GM23248 (cell line): ENCODE measurements at places on chromosomes 3 and 15. TPM values are rescaled to one million over a fixed set of nuclear protein-coding genes. Genes with fewer than 3 reads are reported as not detected.
A peak's percentile ranks its signal among the peaks of the same experiment; 100 is the strongest.

DNA sequence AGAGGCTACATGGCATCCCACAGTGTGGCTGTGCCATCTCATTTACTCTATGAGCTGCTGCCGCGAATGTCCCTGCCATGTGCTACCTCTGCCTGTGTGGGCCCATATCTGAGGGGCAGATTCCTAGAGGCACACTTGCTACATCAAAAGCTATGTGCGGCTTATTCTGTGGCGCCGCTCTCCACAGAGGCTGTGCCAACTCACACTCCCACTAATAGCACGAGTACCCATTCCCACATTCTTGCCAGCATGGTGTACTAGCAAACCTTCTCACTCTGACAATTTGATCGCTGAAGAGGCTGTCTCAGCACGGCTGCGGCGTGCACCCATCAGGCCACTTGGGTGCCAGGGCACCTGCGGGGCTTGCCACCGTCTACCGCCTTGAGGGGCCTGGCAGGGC is 31.2 kb upstream of the MUSTN1 start:
- H3K27ac ChIP-seq: no peak overlapping the region
- H3K4me3 ChIP-seq: no peak overlapping the region
- no peak for DNase-seq

GRCh38 chr3:22887664-22888291 is 315.3 kb upstream of the UBE2E2 start:
- peak; percentile 61 for DNase-seq
- H3K27ac ChIP-seq: no peak overlapping the region
- H3K36me3 ChIP-seq: no peaks in the 10 kb centered on the region
- H3K4me3 ChIP-seq: no peak overlapping the region

GRCh38 chr15:91227766-91228165 is 127.7 kb downstream of the SV2B start:
- no peaks in the 10 kb centered on the region for H3K4me1 ChIP-seq
- no peaks in the 10 kb centered on the region for H3K36me3 ChIP-seq
- peaks cover 10% of the 10 kb centered on the region; the same call in 1 of the 2 replicates for H3K27me3 ChIP-seq
- no peak overlapping the region for H3K4me3 ChIP-seq
- DNase-seq: no peak

- peak overlapping the region; percentile 87 for H3K27ac ChIP-seq
- no peaks in the 10 kb centered on the region for H3K27me3 ChIP-seq
- DNase-seq: no peak
- H3K4me3 ChIP-seq: no peak overlapping the region
- peaks cover 32% of the 10 kb centered on the region for H3K4me1 ChIP-seq
- H3K36me3 ChIP-seq: no peaks in the 10 kb centered on the region
These were observed 16.6 kb downstream of the ABTB1 start for GRCh38 chr3:127689266-127689860.

Gene ITPKA
- 0.43 and 7.7 TPM in 2 replicates for total RNA-seq

GRCh38 chr3:33355611-33356010 is 78.4 kb downstream of the FBXL2 start:
- no peak overlapping the region for H3K27ac ChIP-seq
- H3K4me1 ChIP-seq: peaks cover 19% of the 10 kb centered on the region
- H3K27me3 ChIP-seq: no peaks in the 10 kb centered on the region
- H3K4me3 ChIP-seq: peak overlapping the region; percentile 55

GRCh38 chr15:52031556-52031955 is 12.5 kb downstream of the MAPK6 start:
- no peak overlapping the region for H3K4me3 ChIP-seq
- H3K4me1 ChIP-seq: 0 out of 2 replicates have a peak, but pooled peaks cover 10% of the 10 kb centered on the region
- DNase-seq: peak; percentile 56
- no peak overlapping the region for H3K27ac ChIP-seq

Gene TTLL3
- total RNA-seq: 30.3 and 31.1 TPM in 2 replicates

- H3K36me3 ChIP-seq: no peaks in the 10 kb centered on the region
- H3K4me3 ChIP-seq: peak overlapping the region; percentile 57
- H3K4me1 ChIP-seq: 0 out of 2 replicates have a peak, but pooled peaks cover 3% of the 10 kb centered on the region
- H3K27me3 ChIP-seq: peaks cover 26% of the 10 kb centered on the region
These were observed 49.4 kb upstream of the CCDC174 start for GRCh38 chr3:14602006-14602803.

Gene CCR3
- not detected in 2 replicates for total RNA-seq

DNA sequence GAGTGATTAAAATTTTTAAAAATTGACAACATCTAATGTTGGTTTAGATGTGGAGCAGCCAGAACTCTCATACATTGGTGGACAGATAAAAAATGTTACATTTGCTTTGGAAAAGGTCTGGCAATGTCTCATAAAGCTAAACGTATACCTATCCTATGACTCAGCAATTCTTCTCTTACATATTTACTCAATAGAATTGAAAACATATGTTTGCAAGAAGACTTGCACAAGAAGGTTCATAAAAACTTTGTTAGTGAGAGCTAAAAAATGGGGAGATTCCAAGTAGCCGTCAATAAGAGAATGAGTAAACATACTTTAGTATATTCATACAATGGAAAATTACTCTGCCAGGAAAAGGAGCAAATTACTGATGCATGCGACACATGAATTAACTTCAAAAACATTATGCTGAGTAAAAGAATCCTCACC is 30.0 kb downstream of the MASP1 start:
- peaks cover 9% of the 10 kb centered on the region; the same call in 1 of the 2 replicates for H3K36me3 ChIP-seq
- no peak overlapping the region for H3K4me3 ChIP-seq
- DNase-seq: peak; percentile 96
- peaks cover 43% of the 10 kb centered on the region for H3K4me1 ChIP-seq
- H3K27me3 ChIP-seq: no peaks in the 10 kb centered on the region
- H3K27ac ChIP-seq: peak overlapping the region; percentile 42

GRCh38 chr3:46574243-46574646 is 8.1 kb upstream of the LRRC2 start:
- H3K27me3 ChIP-seq: no peaks in the 10 kb centered on the region
- no peak overlapping the region for H3K4me3 ChIP-seq
- H3K36me3 ChIP-seq: no peaks in the 10 kb centered on the region
- H3K4me1 ChIP-seq: no peaks in the 10 kb centered on the region
- H3K27ac ChIP-seq: no peak overlapping the region
- no peak for DNase-seq

DNA sequence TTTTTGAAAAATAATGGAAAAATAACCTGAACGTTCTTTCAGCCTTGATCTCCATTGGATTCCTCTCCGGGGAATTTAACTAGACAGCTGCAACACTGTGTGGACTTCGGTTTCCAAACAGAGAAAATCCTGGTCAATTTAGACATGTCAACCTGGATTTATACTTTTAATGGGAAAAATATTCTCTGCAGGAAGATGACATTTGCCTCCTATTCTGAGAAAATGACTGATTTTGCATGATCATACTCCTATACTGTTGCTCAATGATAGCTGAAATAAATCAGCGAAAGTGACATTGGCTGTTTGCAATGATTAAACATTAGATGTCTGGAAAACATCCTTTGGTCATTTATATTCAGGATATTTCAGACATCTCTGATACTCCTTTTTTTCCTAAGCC is 94.8 kb downstream of the GABRG3 start:
- no peak for DNase-seq
- H3K27ac ChIP-seq: no peak overlapping the region
- no peak overlapping the region for H3K4me3 ChIP-seq
- H3K27me3 ChIP-seq: no peaks in the 10 kb centered on the region
- H3K36me3 ChIP-seq: no peaks in the 10 kb centered on the region
